ENCODE measurements at places on chromosomes 13 and 19.

DNA sequence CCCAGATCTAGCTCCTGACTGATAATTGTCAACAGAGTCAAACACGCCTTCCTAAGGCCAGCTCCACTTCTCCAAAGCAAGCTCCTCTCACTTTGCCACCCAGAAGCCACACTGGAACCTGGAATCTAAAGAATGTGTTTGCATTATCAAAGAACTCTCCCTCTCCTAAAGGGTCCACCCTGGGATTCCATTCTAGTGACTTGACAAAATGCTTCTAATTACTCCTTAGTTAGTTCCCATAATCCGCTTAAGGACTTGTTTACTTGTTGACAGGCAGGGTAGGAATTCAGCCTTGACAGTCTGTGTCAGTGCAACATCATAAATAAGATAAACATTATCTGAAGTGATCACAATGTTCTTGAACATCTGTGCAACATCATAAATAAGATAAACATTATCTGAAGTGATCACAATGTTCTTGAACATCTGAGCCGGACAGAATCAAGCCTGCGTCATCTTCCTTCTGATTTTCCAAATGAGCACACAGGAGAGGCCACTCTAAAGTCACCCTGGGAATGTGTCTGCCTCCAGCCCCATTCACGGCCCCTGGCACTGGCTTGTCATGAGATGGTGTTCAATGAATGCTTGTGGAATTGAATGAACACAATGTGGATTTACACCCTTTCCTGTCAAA, 512.1 kb downstream of the IRS2 start:
- DNase-seq, result peak; percentile 94

- DNase-seq, result no peak
Measured at GRCh38 chr13:25588336-25589060, 216.7 kb downstream of the ATP8A2 start.

DNA sequence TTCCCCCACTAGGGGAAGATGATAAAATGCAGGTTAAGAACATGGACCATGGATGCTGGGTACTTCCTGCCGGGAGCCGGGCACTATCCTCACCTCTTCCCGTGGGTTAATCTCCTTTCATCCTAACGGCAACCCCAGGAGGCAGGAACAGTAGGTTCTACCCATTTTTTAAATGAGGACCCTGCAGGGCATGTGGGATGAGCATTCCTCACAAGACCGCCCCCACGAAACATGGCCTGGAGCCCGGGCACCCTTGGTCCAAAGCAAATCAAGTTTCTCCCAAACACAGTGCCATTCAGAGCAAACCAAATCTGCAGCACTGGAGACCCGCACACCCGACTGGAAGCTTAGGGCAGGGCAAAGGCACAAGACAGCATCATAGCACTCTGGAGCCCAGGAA, 35.4 kb downstream of the COL4A2 start:
- no peak for DNase-seq

GRCh38 chr13:78603240-78603957, at the start of gene POU4F1:
Gene POU4F1, minus strand, starts transcription at chr13:78603552. Its CDS starts 226 bp downstream, at chr13:78603326.
- DNase-seq, result peak; percentile 21

DNA sequence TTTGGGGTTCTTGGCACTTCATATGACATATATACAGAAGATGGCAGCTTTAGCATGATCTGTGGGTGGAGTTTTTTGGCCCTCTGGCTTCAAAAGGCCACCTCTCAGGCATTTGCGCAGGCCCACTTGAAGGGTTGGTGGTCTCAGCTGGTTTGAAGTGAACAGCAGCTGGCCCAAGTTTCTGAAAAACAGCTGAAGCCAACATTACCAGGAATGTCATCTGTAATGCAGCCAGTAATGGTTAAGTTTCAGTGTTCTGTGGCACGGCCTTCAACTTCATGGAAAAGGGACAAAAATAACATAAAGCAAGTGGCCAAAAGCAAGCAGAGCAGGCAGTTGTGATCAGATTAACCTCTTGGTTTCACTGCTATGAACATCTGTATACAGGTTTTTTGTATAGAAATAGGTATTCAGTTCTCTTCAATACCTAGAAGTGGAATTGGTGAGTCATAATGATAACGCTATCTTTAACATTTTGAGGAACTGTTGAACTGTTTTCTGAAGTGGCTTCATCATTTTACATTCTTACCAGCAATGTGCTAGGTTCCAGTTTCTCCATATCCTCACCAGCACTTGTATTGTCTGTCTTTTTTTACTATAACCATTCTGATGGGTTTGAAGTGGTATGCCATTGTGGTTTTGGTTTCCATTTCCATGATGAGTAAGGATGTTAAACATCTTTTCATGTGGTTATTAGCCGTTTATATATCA, 245.4 kb downstream of the SHISA2 start:
- DNase-seq, result peak; percentile 15

- DNase-seq, result no peak
Measured at GRCh38 chr13:38661010-38661675, 25.7 kb upstream of the FREM2 start.

DNA sequence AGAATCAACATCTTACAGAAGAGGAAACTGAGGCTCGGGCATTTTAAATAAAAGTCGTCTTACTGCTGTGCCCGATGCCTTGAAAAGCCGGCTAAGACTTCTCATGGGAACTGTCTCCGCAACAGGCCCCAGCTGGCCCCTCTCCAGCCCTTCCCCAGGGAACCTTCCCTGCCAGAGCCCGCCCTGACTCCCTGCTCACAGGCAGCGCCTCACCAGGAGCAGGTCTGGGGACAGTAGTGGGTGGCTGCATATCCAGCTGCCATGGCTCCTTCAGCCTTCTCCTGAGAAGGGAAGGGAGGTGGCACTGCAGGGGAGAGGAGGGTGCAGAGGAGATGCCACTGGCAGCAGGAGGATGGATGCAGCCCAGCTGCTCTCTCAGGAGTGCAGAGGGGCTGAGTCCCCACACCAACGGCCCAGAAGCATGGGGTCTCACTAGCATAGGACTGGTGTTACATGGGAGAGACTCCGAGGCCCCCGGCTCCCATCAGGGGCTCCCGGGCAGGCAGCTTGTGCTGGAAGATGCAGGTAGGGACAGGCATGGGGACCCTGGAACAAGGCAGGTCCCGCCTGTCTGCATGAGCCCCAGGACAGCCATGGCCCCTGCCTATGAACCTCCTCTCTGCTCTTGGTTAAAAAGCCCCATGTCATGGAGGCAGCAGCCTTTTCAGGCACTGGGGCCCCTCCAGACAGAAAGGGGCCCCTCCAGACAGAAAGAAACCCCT, 216.4 kb upstream of the SGCG start:
- DNase-seq, result no peak

DNA sequence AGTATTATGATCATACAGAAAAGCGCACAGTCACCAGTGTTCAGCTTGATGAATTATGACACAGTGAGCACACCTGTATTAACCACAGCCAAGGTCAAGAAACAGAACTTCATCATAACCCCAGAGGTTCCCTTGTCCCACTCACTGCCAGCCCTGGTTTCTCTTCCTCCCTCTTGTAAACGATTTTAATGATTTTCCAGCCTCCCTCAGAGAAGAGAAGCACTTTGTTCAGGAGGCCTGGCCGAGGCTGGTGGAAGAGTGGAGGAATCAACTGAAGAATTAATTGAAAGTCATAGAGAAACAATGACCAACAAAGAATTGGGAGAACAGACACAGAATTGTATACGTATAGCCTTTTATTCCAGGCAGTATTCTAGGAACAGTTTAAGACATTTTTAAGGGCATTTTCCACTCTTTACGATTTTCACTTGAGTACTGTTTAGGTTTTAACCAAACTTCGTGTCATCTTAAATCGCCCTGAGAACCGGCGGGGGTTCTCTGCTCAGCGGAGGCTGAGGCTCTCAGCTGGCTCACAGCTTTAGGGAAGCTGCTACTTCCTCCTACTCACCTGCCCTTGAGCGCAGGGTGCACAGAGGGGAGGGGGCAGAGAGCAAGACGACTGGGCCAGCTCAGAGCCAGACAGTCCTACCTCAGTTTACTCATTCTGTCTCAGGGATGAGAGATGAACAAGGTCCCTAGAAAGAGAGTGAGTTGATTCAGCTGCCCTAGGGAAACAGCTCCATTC, 108.6 kb downstream of the AKAP11 start:
- DNase-seq, result no peak

- DNase-seq, result peak; percentile 53
Measured at GRCh38 chr13:44243198-44243857, 130.3 kb upstream of the SERP2 start.

GRCh38 chr19:45517641-45518468, 10.6 kb downstream of the VASP start:
- DNase-seq, result no peak

DNA sequence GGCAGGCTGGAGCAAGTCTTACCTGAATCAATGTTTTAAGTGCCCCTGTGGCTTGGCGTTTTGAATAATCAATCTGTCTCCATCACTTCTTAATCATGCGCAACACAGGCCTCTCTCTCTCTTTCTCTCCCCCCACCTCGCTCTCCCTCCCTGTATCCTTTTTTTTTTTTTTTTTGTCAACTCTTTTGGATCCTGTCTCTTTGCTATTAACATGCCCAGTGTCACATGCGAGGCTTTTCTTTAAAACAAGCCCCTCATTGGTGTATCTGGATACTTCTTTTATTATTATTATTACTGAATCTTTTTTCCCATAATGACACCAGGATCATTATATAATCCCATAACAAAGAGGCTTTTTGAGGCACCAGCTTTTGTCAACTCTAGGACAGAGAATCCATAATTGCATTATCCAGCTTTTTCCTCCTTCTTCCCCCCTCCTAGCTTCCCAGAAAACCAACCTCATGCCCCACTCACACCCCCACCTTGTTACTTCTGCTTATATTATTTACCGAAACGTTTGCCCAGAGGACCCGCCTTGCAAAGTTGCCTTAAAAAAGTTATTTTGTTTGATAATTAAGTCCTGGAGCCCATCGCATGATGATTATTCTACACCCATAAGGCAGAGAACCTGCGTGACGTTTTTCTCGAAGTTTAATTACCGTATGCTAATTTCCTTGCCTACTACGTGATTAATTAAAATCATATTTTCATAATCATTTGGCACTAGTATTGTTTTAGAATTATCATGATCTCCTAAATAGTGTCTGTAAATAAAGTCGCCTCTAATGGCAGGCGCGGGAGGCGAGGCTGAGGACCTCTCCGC, 148.1 kb upstream of the ZNF536 start:
- no peak for DNase-seq

DNA sequence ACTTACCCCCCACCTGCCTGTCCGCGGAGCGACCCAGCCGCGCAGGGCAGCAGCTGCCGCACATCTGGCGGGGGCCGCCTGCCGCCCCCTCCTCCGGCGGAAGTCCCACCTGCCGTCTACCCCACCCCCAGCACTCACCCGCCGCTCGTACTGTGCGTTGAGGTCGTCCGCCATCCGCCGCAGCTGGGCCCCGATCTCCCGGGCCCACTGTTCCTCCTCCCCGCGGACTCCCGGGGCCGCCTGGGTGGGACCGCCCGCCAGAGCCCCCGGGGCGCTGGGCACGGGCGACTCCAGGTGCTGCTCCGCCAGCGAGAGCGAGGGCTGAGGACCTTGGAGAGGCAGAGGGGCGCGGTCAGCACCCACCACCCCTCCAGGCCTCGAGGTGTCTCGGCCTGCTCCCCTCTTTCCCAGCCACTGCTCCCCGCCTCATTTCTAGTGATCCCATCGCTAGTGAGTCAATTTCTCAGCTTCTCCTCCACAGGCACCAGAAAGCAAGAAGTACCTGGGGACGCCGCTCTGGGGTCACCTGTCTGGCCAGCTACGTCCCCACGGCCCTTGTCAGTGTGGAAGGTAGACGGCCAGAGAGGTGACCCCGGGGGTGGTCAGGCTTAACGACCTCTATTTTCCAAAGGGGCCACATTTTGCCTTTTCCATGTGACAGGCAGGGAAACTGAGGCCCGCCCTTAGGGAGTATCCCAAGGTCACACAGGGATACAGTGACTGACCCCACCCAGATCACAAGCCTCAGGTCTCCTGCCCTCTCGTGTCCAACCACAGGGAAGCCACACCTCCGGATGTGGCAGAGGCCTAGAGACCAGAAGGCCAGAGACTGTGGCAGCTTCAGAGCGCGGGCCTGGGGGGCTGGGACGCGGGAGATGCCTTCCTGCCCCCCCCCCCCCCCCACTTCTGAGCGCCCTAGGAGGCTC, 4.3 kb downstream of the BBC3 start:
- peak; percentile 88 for DNase-seq

DNA sequence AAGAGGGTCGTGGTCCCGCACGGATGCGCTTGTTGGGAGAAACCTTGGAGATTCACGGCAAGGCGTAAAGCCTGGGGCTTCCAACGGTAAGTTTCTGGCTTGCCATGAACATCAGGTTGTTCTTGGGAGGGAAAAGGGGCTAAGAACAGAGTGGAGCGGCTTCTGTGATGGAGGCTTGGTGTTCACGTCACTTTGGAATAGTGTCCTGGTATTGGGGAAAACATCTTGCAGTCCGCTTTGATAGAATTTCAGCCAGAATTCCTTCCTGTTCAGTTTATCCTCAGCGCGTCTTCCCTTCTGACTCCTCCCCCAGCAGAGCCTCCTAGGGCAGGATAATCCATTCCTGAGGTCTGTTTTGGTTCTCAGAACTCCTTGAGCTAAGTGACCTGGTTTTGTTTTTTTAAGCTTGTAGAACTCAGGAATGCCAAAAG, 2.0 kb downstream of the KCTD15 start:
- no peak for DNase-seq

GRCh38 chr19:45716359-45717130, 14.2 kb downstream of the FBXO46 start:
- no peak for DNase-seq

DNA sequence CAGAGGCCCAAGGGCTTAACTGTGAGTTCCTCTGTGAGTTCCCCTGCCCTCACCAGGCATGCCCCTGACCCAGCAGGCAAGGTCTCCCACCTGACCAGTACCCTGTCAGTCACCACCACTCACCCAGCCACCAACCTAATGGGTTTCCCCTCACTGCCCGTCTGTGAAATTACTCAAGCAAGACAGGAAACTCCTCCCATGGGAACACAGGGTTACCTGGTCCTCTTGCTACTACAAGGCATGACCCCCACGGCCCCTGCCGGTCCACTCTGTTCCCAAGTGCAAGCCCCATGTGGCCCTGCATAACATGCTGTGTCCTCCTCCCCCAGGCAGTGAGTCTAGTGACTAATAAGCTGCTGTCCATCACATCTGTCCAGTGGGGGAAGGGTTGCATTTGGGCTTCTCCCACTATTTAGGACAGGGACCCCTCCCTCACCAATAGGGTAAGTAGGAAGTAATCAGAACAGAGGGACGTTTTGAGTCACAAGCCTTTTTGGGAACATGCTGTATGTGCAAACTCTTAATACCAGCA, 8.0 kb upstream of the DHRS12 start:
- no peak for DNase-seq

DNA sequence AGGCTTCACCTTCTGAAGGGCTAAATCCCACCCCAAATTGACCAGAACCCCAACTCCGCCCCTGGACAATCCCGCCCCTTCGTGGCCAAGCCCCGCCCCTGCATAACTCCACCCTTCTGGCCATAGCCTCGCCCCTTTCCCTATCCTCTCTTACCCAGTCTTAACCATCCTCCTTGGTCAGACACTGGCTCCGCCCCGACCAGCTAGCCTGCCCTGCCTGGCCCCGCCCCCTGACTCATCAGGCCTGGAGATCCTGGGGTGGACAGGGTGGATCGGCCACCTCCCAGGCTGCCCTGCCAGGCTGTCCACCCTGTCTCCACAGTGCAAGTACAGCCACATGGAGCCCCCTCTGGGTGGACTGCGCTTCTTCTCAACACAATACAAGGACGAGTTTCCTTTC, 8.0 kb upstream of the ZNF358 start:
- DNase-seq, result peak; percentile 92

Data from EL (cell line).